ENCODE measurements at places on chromosomes 6 and 20. TPM values are rescaled to one million over a fixed set of nuclear protein-coding genes. Genes with fewer than 3 reads are reported as not detected.

TAGAP gene
- not detected for total RNA-seq

SLC17A2 gene
- total RNA-seq = 1.7 TPM

ELOVL4 gene
- total RNA-seq = 7.7 TPM

MYLK4 gene
- 3.2 TPM for total RNA-seq

All from pericardium fibroblast (primary cell).